ENCODE measurements at places on chromosomes 1 and 21. TPM values are rescaled to one million over a fixed set of nuclear protein-coding genes. Genes with fewer than 3 reads are reported as not detected.

GRCh38 chr21:17340081-17340480 lies 172.8 kb upstream of the CXADR start:
- no peak for DNase-seq

Gene TFF2
- total RNA-seq = not detected

Gene SUSD4
- total RNA-seq = 0.38 TPM

GRCh38 chr1:174671826-174672225 lies 224.1 kb downstream of the GPR52 start:
- DNase-seq = no peak

- DNase-seq = no peak
Observed at GRCh38 chr1:181508486-181509165, 25.3 kb downstream of the CACNA1E start.

Gene GJB5
- not detected for total RNA-seq

DNA sequence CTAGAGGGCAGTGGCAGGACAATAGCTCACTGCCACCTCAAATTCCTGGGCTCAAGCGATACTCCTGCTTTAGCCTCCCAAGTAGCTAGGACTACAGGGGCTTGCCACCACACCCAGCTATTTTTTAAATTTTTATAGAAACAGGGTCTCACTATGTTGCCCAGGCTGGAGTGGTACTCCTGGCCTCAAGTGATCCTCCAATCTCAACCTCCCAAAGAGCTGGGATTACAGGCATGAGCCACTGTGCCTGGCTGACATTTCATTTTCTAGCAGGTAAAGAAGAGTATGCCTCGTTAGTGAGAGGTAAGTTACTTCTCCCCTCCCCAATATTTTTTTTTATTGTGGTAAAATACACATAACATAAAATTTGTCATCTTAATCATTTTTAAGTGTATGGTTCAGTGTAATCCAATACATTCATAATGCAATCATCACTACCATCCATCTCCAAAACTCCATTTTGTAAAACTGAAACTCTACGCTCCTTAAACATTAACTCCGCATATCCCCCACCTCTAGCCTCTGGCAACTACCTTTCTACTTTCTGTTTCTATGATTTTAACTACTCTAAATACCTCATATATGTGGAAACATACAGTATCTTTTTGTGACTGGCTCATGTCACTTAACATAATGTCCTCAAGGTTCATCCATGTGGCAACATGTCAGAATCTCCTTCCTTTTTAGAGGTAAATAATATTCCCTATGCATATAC lies 22.4 kb downstream of the ZZZ3 start:
- no peak for DNase-seq

- no peak for DNase-seq
Observed at GRCh38 chr1:157142201-157142600, 4.0 kb upstream of the ETV3 start.

GRCh38 chr1:185042737-185043136 lies 2.6 kb upstream of the RNF2 start:
- DNase-seq = no peak

GRCh38 chr1:191675856-191676783 lies 482.1 kb upstream of the RGS18 start:
- no peak for DNase-seq
